Mammary epithelial cell (primary cell): ENCODE measurements at places on chromosomes 6 and 20. TPM values are rescaled to one million over a fixed set of nuclear protein-coding genes. Genes with fewer than 3 reads are reported as not detected.
A peak's percentile ranks its signal among the peaks of the same experiment; 100 is the strongest.

The TRDN gene
- not detected for total RNA-seq

The SIM1 gene
- under 0.01 TPM for total RNA-seq

The CAP2 gene
- 8.4 and 8.6 TPM in 2 replicates for total RNA-seq

The FAM8A1 gene
- 16.2 TPM for total RNA-seq

The FHL5 gene
- total RNA-seq = not detected

The C20orf202 gene
- not detected in 2 replicates for total RNA-seq

The RNF182 gene
- not detected in 2 replicates for total RNA-seq

The FOXP4 gene
- 5.0 TPM for total RNA-seq

DNA sequence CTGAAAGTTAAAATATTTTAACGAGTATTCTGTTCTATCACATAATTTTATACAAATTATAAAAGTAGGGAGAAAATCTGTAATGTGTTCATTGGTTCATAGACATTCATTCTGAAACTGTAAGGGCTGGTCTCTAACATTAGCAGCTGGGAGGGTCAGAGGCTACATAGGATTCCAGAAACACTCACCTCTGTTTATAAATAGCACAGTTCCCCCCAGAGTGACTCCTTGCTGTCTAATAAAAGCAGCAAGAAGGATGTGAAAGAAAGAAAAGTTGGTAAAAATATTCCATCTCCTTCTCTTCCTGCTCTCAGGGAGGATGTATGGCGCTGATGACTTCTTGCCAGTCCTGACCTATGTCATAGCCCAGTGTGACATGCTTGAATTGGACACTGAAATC, 25.3 kb upstream of the NAA20 start:
- DNase-seq = no peak

GRCh38 chr20:47233333-47234188, 122.9 kb downstream of the ZMYND8 start:
- no peak for DNase-seq

- no peak for DNase-seq
Observed at GRCh38 chr20:51523276-51524013, 19.1 kb downstream of the NFATC2 start.

- DNase-seq = no peak
Observed at GRCh38 chr6:112041535-112041934, 12.4 kb upstream of the CCN6 start.

DNA sequence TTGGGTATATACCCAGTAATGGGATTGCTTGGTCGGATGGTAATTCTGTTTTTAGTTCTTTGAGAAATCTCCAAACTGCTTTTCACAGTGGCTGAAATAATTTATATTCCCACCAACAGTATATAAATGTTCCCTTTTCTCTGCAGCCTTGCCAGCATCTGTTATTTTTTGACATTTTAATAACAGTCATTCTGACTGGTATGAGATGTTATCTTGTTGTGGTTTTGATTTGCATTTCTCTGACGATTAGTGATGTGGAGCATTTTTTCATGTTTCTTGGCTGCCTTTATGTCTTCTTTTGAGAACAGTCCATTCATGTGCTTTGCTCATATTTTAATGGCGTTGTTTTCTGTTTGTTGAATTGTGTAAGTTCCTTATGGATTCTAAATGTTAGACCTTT, 641.6 kb downstream of the HACE1 start:
- peak; percentile 1 for DNase-seq

- DNase-seq = peak; percentile 74
Observed at GRCh38 chr6:145071836-145072235, 663.5 kb downstream of the EPM2A start.

GRCh38 chr20:59735486-59735885, 131.1 kb downstream of the PHACTR3 start:
- DNase-seq = no peak

DNA sequence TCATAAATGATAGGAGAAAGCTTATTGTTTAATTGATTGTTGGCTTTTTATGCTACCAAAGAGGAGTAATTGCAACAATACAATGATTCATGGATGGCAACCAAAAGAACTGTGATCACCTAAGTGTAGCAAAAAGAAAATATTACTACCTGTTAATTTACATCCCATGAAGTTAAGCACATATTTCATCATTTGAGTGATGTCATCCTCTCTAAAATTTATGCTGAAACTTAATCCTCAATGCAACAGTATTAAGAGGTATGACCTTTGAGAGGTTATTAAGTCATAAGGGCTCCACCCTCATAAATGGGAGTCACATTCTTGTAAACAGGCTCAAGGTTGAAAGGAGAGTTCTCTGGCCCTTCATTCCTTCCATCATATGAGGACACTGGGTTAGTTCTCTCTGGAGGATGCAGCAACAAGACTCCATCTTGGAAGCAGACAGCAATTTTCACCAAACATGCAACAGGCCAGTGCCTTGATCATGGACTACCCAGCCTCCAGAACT, 190.6 kb upstream of the GRIK2 start:
- DNase-seq = no peak

GRCh38 chr6:73134588-73134987, 90.7 kb downstream of the KHDC1L start:
- DNase-seq = no peak

DNA sequence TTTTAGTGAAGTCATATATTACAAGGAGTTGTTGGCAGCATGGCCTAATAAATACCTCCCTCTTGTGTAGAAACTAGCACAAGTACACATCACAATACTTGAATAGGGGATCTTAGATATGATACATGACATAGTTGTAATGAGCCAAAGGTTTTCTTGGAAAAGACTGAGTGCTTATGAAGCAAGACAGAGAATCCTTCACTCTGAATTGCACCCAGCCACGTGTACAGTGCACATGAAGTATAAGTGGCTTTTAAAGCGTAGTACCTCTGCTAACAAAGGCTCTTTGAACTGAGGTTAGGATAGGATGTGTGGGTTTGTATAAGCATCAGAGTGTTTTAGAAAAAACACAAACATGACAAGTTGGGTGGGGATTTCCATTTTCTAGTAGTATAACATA, 145.5 kb upstream of the STMND1 start:
- no peak for DNase-seq

DNA sequence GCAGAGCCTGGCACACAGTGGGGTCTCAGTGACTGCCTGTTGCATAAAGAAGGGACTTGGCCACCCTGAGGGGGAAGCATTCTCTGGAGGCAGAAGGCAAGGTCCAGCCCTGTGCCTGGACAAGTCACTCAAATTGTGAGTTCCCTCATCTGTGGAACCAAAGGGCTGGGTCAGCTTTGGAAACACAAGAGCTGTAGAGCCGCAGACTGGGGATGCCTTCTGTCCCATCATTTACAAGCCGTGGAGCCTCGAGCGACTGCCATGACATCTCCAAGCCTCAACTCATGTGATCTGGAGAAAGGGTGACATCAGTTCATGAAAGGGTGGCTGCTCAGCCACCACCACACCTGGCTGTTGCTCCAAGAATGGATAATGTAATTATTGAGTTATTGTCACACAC, 20.4 kb upstream of the SIRPD start:
- DNase-seq = no peak
